ENCODE measurements at places on chromosomes 11 and 22.

DNA sequence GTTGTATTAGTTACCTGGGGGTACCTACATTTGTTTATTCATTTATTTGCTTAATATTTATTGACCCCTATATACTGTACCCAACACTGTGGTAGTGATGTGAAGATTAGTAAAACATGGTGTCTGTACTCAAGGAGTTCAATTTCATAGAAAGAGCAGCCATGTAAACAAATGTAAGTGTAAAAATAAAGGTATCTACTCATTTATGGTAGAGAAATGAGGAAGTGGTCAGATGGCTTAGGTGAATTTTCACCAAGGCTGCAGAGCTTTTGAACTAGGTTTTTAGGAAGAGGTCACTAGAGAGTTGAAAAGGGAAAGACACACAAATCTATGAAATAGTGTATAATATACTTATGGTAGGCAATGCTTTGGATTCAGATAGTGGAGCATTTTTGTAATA is 11.1 kb downstream of the CTR9 start:
- no peak for DNase-seq

- DNase-seq = no peak
Measured at GRCh38 chr11:86039094-86039493, 29.8 kb downstream of the PICALM start.

DNA sequence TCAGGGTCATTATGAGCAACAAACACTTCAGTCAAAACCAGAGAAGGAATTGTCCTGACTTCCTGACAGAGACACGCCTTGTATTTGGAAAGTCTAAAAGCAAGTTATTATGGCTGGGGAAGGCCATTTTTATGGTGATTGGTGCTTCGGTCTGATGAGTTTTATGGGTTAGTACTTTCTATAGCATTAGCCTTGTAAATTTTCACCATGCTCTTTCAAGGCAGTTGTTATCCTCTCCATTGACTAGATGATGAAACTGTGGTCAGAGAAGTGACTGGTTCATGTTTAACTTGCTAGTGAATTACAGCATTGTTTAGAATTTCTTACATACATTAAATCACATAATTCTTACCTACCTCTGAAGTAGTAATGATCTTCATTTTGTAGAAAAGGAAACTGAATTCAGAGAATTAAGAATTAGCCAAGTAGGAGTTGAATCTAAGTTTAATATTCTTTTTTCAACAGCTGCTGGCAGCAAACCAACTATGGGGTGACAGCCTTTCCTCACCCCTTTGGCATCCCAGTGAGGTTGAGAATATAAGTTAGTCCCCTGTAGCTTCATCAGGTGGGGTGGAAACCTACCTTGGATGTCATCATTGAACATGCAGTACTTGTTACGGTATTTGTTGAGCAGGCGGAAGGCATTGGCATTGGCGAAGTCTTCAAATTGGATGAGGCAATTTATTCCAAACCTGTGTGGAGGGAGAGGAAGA is 90.0 kb downstream of the CCDC81 start:
- DNase-seq = no peak

GRCh38 chr11:15547685-15548084 is 433.0 kb downstream of the INSC start:
- DNase-seq = no peak

GRCh38 chr11:18063125-18063524 is 17.1 kb upstream of the TPH1 start:
- no peak for DNase-seq

DNA sequence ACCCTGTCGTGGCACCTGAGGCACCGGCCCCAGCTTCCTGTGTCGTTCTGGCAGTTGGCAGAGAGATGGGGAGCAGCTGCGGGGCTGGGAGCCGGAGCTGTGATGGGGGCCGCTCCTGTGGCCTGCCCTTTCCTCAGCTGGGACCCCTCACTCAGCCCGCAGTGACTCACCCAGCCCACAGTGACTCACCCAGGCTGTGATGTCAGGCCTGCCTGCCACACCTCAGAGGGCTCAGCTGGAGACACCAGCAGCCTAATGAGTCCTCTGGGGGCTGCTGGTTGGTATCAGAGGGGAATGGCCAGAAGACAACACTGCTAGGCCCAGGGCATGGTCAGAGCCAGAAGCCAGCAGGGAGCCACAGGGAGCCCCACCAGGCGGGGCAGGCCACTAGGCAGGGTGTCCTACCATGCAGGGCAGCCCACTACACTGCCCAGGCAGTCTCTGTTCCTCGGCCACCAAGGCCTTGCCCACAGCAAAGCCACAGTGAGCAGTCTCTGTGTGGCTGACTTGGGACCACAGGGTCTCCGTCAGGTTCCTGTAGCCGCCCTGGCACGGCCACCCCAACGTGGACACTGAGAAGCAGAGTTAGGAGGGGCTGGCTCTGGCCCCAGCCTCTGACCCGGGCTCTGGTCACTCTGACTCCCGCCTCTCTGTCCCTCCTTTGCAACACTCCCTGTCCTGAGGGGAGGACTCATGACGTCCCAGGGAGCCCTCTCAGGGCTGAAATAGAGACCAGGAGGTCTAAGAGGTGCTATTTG is 4.2 kb upstream of the FXYD2 start:
- DNase-seq = peak; percentile 73

DNA sequence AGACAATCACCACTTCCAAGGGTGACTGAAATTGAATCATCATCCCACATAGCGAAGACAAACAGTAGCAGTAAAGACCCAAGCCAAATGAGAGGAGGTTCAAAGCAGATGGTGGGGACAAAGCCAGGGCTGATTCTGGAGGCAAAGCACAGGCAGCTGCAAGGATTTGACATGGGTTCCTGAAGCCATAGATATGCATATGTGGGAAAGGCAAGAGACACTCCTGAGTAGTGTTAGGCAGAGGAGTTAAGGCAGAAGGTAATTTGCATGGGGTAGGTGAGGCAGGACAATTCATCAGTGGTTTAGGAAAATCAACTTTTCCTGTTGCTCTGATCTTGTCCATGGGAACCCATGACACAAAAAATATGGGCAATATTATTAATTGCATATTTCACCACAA is 462.8 kb downstream of the FAM181B start:
- no peak for DNase-seq

DNA sequence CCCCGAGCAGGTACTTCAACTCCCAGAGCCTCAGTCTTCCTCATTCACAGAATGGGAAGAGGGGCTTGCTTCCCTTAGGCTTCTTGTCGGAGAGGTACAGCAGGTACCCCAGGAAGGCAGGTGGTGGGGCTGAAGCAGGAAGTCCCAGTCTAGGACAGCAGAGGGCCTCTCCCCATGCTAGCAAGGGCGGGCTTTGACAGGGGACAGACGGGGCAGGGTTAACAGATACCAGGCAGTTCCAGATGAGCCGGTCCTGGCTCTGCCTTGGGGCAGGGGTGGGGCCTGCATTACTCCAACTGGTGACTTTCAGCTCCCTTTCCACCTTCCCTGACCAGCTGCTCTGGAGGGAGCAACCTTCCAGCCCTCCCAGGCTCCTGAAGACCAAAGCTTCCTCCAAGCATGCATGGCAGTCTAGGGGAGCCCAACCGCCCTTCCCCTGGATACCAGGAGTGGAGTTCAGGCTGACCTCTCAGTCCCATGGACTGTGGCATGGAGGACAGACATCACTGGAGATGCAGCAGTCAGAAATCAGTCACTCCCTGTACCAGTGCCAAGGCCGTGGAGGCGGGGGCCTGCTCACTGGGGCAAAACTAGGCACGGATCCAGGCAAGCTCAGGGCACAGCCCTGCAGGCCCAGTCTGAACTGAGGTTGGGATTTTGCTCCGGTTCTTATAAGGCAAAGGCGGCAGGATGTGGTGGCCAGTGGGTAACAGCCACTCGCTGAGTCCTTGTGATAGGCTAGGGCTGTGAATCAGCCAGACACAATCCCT is 60.5 kb downstream of the NAT10 start:
- DNase-seq = no peak

DNA sequence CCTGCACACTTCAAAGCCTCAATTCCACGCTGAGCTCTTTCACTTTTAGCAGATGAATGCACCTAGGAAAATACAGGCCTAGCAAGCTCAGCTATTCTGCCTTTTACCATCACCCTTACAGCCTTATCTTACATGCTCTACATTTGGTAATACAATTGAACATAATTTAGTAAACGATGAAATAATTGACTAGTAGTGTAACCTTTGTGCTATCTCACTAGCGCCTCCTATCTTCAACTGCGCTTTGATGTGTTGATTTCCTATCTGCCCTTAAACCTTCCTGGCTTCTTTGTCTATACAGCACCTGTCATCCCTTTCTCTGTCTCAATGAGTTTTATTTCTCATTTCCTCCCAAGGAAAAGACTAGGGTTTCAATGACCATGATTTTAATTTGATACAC is 149.7 kb downstream of the LRRC4C start:
- DNase-seq = no peak

GRCh38 chr11:20963596-20963995 is 294.2 kb downstream of the NELL1 start:
- no peak for DNase-seq

GRCh38 chr11:13966486-13966885 is 4.0 kb downstream of the SPON1 start:
- no peak for DNase-seq

DNA sequence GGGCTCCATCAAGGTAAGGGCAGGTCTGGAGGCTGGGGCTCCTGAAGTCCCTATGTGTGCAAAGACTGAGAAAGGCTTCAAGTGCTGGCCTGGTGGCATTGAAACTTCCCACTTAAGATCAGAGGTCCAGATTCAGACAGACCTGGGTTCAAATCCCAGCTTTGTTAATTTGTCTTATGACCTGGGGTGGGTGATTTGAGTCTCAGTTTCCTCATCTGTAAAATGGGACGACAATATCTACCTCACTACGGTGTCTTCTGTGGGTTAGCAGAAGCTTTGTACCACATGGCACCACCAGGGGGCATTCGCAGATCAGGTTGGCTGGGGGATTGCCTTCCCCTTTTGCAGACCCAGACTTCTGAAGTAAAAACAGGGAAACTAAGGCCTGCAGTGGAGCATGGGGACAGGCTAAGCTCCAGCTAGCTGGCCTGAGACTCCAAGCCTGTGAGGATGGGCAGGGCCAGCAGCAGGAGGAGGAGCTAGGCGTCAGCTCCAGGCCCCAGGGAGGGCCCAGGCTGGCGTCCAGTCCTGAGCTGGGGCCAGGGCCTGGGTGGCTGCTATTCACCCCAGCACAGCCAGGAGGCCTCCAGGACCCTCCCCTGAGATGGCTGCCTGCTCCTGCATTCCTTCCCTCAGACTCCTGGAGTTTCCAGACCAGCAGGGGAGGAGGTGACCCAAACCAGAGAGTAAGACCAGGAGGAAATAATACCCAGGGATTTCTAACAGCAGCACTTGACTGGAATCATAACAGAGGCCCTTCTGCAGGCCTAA is 1.5 kb downstream of the CASTOR1 start:
- DNase-seq = peak; percentile 87

DNA sequence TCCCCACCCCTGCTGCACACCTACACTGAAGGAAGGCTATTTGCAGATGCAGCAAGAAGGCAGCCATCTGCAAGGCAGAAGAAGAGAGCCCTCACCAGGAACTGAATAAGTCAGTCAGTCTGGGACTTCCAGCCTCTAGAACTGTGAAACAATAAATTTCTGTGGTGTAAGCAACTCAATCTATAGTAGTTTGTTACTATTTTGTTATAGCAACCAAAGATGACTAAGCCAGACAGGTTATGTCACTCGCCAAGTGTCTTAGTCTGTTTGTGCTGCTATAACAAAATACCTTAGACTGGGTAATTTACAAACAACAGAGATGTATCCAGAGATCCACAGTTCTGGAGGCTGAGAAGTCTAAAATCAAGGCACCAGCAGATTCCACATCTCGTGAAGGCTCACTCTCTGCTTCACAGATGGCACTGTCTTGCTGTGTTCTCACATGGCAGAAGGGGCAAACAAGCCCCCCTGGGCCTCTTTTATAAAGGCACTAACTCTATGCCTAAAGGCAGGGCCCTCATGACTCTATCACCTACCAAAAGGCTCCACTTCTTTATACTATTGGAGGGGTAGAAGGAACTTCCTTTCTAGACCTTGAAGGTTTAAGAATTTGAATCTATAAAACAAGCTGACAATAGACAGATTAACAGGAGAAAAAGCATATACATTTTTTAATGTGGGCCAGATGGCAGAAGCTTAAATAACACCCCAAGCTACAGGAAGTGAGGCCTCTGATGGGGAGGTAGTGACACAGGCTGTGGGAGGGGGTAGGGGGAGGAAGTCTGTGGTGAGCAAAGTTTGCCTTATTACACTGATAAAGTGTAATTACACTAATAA is 12.3 kb downstream of the APOL6 start:
- peak; percentile 27 for DNase-seq

GRCh38 chr11:64245401-64245796 is 1.3 kb downstream of the PPP1R14B start:
- DNase-seq = no peak

GRCh38 chr22:31556627-31557203 is 60.4 kb downstream of the SFI1 start:
- DNase-seq = no peak
